CD4-positive, alpha-beta T cell treated with Interleukin-21 for 1 hour (primary cell): ENCODE measurements at places on chromosomes 7 and 10.

DNA sequence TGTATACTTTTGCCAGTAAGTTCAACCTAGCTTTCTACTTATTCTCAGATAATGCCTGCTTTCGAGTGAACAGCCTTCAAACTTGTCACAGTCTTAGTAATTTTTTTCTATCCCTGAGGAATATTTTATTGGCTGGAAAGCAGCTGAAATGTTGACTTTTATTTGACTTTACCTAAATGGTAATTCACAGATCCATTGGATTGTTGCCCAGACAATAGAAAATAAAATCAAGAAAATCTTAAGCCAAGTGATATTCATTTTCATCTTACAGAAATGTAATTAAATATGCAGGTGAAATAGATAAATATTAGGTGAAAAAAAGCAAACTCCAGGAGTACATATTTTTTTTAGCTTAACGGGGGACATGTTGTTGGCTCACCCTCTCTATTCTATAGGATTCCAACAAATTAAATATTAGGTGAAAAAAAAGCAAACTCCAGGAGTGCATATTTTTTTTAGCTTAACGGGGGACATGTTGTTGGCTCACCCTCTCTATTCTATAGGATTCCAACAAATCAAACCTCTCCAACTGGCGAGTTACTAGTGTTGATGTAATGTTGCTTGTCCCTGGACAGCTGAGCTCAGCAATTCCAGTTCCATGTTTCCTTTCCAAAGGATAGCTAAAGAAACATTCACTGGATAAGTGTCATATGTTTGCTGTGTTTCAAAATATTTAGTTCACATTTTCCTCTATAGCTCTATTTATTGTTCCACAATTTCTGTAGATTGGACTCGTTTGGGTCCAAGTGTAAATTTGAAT, 4.2 kb downstream of the TMEM26 start:
- no peak for DNase-seq

DNA sequence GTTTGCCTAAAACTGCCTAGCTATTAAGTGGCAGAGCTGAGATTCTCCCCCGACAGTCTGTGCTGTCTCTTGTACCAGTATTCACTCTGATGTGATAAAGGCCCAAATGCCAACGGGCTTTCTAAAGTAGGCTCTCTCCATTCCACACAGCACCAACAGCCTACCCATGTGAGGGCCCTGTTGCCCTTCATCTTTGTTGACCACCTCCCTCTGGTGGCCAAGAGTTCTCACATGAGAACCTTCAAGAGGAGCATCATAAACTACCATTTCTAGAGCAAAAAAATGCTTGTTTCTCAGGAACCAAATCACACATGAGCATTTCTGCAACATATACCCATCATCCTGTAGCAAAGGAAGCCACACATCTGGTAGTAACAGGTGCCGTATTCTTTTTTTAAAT, 185.8 kb downstream of the GRM8 start:
- DNase-seq = no peak

DNA sequence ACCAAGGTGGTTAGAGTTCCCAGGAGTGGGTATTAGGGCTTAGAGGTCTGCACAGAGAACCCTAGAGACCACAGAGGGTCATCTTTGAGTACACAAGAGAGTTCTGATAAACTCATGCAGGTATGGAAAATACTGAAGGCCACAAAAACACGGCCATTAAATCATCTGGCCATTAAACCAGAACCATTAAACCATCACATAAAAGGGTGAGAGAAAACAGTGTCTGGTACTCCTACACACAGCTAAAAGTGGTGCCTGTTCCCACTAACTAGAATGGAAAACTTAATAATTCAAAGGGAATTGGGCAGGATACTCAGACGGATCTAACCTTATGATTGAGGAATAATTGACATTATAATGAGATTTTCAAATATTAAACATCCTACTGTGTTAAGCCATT, 679.4 kb downstream of the TNS3 start:
- DNase-seq = no peak

GRCh38 chr7:46034056-46034768, 113.1 kb upstream of the IGFBP3 start:
- no peak for DNase-seq

DNA sequence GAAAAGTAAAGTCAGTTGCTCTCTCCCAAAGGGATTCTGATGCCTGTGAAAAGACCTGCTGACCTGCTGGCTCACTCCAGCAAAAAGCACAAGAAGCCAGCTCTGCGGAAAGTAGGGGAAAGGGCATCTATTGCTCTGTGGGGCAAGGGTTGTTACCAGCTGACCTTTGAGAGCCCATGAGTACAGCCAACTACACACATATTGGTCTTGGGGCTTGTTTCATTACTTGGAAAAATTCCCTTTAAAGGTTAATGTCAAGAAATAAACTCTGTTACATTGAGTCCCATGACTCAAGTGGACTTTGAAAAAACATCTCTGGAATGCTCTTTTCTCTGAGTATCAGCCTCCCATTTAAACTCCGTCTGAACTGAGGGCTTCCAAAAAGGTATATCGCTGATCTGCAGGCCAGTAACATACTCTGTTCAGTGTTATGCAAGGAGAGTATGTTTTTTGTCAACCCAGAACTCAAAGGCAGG, 53.2 kb downstream of the PANK1 start:
- no peak for DNase-seq

- DNase-seq = no peak
Measured at GRCh38 chr10:71390921-71391690, 5.6 kb upstream of the CDH23 start.

DNA sequence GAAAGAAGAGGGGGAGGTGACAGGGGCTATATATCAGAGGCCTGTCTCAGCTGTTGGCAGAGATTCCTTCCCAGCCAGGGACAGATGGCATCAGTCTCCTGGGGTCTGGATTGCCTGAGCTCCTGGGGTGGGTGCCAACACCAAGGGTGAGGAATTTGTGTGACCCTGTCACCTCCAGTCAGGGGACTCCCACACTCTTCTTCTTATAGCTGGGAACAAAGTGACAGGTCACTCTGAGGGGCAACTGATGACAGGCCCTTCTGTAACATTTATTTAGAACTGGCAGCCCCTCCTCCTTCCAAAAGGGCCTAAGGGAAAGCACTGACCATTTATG, 53.7 kb upstream of the DUSP5 start:
- no peak for DNase-seq

- no peak for DNase-seq
Measured at GRCh38 chr7:36606976-36607720, 117.1 kb downstream of the AOAH start.

DNA sequence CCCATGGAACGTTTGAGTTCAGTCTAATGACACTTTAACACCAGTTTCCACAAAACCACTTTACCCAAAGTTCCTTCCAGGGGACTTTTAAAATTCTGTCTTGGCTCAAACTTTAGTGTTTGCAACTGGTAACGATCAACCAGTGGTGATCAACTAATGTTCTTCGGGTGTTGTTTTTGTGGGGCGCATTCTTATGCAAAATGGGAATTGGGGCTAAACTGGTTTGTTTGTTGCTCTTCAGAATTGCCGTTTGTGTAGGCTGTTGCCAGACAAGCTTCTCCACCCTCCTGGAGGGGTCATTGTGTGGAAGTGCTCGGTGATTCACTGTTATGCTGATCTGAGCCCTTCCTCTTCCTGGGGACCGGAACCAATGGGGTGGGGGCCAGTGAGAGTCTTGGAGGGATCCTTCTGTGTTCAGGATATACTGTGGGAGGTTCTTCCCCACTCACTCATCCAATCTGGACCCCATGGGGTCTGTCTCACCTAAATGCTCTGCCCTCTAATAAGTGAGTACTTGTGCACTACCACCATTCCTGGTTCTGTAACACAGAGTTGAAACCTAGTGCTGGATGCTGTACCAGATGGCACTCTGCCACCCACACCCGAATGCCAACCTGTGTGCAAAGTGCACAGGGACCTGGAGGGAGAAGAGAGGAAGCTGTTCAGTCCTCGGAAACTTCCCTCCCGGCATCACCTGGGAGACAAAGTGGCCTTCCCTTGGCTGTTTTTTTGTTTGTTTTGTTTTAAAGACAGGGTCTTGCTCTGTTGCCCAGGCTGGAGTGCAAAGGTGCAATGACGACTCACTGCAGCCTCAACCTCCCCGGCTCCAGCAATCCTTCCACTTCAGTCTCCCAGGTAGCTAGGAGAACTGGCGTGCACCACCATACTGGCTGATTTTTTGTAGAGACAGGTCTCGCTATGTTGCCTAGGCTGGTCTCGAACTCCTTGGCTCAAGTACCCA, 2.1 kb downstream of the NFE2L3 start:
- DNase-seq = peak; percentile 54

DNA sequence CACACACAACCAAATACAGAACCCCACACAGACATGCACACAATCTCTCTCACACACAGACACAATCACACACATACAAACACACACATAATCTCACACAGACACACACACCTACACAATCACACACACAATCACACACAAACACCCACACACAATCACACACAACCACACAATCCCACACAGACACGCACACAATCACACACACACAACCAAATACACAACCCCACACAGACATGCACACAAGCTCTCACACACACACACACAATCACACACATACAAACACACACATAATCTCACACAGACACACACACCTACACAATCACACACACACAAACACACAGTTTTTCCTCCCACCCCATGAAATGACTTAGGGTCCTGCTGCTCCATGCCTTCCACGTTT, 160.4 kb upstream of the PFKP start:
- DNase-seq = no peak

DNA sequence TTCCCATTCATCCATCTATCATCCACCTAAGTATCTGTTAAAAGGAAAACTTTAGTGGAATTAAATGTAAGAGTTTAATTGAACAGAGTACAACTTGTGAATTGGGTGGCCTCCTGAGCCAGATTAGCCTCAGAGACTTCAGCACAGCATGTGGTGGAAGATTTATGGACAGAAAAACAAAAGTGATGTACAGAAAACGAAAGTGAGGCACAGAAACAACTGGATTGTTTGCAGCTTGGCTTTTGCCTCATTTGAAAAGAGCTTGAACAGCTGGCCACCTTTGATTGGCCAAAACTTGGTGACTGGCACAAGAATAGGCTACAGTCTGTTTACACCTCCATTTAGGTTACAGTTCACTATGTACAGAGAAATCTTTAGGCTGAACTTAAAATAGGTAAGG, 1463.4 kb upstream of the CELF2 start:
- no peak for DNase-seq

GRCh38 chr7:80634505-80634904, 3.9 kb upstream of the CD36 start:
- DNase-seq = no peak

DNA sequence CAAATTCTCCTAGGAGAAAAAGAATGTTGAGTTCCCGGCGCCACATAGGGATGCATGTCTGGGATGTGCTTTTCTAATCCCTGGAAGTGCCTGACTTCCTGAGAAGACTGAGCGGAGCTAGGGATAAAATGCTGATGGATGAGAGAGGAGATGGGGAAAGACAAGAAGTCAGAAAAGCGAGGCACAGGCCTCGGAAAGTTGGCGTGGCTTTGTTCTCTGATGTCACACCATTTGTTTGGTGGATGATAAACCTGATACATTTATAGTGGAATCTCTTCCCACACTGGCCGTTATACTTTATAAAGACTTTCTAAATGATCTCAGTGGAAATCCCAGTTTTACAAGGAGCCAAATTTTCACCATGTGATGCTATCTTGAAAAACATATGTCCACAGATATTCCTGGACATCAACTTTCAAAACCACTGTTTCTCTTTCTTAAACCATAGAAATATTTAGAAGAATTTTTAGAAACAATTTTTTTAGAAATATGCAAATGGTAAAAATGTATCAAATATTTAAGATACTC, 188.8 kb upstream of the SVIL start:
- no peak for DNase-seq

DNA sequence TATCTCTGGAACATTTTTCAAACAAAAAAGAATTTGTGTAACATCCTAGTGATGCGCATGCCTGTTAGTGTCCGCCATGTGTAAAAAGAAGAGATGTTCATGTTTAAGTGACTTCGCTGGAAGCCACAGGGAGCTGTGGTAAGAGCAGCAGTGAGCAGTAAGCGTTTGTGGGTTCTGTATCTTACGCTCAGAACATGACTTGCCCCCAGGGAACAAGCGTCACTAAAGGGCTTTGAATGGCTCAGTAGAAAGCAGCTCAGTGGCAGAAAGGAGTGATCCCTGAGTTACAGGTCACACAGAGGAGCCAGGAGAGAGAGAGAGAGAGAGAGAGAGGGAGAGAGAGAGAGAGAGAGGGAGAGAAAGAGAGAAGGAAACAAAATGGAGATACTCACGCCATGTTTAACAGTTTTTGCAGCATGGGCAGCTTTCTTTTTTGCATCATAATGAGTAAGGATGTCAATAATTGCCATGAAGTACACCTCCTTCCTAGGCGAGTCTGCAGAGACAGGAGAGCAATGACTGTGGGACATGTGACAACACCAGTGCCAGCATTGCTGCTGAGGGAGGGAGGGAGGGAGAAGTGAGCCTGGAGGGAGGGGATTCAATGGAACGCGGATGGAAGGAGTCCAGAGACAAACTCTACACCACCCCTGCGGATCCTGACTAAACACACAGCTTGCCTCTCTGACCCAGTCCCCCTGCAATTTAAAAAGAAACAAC, 174.6 kb downstream of the PIP4K2A start:
- no peak for DNase-seq

DNA sequence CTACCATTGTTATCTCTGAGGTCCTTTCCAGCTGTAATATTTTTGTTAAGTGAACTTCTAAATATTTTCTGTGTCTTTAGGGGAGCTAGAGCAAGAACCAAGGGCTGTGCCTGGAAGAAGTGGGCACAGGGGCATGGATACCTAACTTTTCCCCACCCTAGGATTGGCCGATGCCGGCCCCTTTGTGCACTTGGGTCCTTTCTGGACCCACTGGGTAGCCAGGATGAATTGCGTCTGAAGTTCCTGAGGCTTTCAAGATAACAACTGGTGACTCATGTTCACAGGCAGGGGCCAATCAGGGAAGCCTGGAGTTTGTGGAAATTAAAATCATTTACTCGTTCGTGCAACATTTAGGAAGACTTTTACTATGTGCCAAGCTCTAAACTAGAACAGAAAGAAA, 758 bp downstream of the DPCD start:
- DNase-seq = no peak

DNA sequence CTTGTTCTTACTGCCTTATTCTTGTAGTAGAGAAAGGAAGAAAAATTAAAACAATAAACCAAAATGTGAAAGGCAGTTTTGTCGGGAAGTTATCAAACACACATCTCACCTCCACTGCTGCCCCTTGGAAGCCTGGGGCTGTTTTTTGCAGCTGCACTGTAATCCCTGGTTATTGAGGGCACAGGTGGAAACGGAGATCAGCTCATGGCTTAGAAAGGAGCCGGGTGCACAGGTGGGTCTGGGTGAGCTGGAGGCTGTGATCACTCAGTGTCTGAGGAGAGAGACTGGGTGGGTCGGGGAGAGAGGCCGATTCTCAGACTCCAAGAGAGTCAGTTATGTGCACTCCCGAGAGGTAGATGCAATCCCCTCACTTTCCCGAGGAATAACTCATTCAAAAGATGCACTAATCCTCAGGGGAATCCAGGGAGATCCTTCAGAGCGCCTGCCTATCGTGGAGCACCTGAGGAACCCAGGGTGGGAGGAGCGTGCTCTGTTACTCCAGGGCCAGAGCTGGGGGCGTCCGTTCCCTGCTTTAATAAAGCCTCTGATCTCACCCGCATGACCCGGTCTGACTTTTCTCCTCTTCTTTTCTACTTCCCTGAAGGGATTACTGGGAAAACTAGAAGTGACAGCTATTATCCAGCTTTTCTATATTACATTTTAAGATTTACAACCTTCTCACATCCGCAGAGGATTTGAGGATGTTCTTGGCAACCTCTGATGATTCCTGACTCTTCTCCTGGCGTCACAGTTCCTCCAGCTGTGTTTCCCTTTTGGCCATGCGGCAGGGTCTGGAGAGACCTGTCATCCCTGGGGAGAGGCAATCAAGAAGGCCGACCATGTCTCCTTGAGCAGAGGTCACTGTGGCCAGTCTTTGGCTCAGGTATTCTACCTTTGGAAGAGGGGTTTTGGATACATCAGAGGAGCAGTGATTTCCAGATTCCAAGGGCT, 82.1 kb downstream of the CAMK1D start:
- no peak for DNase-seq
